ENCODE measurements at places on chromosomes 16 and 17.
A peak's percentile ranks its signal among the peaks of the same experiment; 100 is the strongest.

GRCh38 chr17:68291836-68292688 lies 767 bp downstream of the ARSG start:
- peak; percentile 84 for DNase-seq

- peak; percentile 45 for DNase-seq
These were observed 58.7 kb upstream of the DLX4 start for GRCh38 chr17:49910094-49910857.

DNA sequence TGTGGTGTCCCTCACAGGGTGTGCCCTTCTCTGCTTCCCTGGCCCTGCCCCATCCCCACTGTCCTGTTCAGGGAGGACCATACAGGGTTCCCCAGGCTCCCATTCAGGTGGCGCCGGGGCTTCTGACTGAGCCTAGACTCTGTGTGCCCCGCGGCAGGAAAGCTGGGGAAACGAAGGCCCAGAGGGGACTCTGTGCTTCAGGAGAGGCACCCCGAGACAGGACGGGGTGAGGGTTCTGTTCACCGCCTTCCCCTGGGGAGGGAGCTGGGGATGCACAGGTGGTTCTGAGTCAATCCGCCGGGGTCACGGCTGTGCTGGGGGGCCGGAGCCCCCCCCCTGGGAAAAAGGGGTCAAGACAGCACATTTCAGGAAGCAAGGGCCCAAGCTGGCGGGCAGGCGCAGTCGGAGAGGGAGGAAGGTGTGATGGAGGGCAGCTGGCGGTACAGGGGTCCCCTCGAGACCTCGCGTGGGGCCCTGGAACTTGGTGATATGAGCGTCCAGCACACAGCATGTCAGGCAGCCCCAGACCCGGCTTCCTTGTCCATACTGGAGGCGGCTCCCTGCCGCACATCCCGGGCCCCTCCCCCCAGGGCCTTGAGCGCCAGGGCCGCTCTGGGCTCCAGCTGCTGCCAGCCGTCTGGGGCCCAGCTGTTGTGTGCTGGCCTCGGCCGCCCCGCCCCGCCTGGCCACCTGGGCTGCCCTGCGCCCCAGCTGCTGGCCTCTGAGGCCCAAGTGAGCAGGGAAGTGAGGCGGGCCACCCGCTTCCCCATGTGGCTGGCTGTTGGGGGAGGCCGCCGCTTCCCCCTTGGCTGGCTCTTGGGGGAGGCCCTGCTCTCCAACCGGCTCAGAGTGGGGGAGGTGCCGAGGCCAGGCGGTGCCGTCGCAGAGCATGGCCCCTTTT lies 5.6 kb upstream of the NOTUM start:
- no peak for DNase-seq

DNA sequence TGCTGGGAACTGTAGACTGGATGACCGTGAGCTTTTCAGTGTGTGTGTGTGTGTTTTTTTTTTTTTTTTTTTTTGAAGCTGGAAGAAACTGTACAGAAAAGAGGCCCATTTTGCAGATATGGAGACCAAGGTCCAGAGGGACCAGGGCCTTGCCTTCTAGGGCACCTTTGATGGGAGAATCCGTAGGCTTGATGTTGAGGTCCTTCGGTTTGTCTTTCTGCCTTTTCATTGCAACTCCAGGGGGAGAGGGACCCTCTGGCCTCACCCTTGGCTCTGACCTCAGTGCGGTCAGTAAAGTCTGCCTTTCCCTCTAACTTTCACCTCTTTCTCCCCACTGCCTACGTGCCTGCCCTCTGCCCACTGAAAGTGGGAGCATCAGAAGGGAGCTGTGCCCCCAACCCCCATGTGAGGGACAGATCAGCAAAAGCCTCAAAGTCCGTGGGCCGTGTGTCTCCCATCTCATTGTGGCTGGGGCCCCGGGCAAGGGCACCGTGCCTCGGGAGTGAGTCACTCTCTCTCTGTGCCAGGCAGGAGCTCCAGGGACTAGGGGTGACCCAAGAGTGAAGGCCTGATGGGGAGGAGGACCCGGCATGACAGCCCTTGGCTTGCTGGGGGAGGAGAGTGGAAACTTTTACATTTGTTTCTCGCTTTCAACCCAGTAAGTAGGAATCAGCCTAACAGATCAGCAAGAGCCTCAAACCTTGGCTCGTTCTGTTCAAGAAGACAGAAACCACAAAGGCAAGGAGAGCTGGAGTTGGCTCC lies 123.6 kb downstream of the CMIP start:
- peak; percentile 83 for DNase-seq

- no peak for DNase-seq
These were observed 7.8 kb downstream of the GALK1 start for GRCh38 chr17:75757086-75757681.

DNA sequence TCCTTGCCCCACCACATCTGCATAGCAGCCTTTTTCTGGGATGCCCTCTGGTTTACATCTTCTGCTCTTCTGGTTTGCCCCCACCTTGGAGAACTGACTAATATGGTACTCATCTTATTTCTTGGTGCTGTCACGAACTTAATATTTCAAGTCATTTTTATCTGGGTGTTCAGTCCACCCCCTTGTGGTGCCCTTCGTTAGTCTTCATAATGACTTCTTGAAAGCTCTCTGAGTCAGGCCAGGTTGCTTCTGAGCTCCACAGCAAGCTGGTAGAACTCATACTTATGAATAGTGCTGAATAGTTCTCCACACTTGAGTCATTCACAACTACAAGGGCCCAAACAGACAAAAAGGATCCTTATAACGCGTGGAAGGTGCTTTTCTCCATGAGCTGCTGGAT lies 35.8 kb upstream of the TEKT3 start:
- DNase-seq: no peak

GRCh38 chr16:51359141-51359955 lies 208.3 kb upstream of the SALL1 start:
- no peak for DNase-seq

GRCh38 chr17:53321651-53322050 lies 501.1 kb upstream of the KIF2B start:
- no peak for DNase-seq

GRCh38 chr17:8103549-8103948 lies 14.8 kb downstream of the ALOXE3 start:
- no peak for DNase-seq

DNA sequence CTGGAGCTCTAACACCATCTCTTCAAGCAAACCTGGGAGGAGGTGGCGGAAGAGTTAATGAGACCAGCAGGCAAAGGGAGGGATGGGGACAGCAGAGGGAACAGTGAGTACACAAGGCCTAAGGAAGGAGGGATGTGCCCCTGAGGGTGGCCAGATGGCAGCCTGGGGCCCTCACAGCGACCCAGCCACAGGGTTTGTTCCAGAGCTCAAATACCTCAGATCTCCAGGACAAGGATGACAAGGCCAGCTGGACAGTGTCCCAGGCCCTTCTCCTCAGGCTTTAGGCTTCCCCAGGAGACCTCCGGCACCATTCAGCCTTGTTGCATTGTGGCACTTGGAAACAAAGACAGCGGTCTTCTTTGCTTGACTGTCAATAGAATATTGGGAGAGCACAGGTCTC lies 14.9 kb downstream of the CDIP1 start:
- no peak for DNase-seq

- DNase-seq: no peak
These were observed 51.7 kb downstream of the GAN start for GRCh38 chr16:81366316-81366932.

GRCh38 chr17:1959871-1960544 lies 65.1 kb downstream of the RTN4RL1 start:
- no peak for DNase-seq

DNA sequence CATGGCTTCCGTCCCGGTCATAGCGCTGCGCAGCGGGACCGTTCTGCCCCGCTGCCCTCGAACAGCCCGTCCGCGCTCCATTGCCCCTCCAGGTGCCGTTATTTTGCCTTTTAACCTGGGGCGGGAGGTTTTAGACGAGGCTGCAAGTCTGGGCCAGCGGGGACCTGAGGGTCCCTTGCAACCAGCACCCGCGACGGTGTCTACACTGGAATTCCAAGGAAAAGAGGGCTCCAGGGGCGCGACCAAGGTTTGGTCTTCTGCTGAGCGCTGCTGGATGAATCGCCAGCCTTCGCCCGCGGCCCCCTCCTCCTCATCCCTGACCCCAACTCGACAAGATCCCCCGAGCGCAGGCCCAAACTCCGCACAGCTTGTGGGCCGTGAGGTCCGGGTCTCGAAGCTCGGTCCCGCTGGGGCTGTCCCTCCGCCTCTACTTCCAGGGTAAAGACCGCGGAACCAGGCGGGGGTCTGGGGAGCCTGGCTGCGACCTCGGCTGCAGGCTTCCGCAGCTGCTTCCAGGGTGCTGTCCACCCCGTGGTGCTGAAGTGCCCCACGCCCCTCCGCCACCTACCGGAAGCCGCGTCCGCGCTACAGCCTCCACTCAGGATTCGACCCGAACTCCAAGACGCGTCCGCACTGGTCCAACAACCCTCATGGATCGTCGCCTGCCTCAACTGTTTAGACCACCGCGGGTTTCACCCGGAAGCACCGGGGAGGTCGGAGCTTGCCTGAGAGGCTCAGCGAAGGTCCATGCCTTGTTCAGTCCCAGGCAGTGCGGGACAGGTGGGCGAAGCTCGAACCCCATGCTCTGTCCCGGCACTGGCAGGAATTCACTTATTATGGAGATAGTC lies 10.1 kb upstream of the CA4 start:
- peak; percentile 67 for DNase-seq

GRCh38 chr16:50288920-50289319 lies 22.6 kb downstream of the ADCY7 start:
- DNase-seq: no peak

GRCh38 chr16:28572696-28573510 lies 19.2 kb downstream of the SGF29 start:
- no peak for DNase-seq

GRCh38 chr17:8693328-8693727 lies 51.3 kb downstream of the CCDC42 start:
- DNase-seq: no peak

GRCh38 chr17:28756049-28756804 lies 12.4 kb downstream of the TRAF4 start:
- no peak for DNase-seq

GRCh38 chr16:54792811-54793210 lies 137.9 kb upstream of the IRX5 start:
- no peak for DNase-seq

- peak; percentile 65 for DNase-seq
These were observed 64.8 kb upstream of the AMZ2 start for GRCh38 chr17:68182940-68183551.

DNA sequence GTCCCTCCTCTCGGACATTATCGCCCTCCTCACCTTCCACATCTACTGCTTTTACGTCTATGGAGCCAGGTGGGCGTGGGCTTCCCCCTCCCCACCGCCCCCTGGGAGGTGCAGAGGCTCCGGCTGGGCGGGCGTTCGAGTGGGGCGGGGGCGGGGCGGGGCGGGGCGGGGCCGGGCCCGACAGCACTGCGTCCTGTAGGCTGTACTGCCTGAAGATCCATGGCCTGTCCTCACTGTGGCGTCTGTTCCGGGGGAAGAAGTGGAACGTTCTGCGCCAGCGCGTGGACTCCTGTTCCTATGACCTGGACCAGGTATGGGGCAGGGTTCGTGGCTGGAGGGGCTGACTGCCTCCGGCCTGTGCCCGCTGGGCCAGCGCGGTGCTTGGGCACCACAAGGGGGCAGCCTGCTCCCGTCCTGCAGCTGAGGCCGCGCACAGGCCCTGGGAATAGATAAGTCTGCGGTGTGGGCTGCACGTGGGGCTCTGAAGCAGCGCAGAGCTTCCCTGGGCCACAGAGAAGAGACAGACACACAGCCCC lies 9.2 kb downstream of the PIGQ start:
- DNase-seq: peak; percentile 74

GRCh38 chr16:27355610-27356009 lies 41.8 kb downstream of the IL4R start:
- peak; percentile 73 for DNase-seq

- no peak for DNase-seq
These were observed 221.1 kb downstream of the FTO start for GRCh38 chr16:53925107-53925410.

DNA sequence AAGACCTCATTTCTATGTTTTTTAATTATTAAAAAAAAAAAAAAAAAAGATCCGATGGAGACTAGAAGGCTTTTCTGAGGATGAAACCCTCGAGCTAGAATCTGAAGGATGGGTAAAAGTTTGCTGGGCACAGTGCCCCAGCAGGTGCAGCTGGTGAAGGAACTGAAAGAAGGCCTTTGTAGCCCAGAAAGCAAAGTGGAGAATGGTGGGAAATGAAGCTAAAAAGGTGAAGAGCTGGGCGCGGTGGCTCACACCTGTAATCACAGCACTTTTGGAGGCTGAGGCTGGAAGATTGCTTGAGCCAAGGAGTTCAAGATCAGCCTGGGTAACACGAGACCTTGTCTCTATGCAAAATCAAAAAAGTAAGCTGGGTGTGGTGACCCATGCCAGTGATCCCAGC lies 50.3 kb upstream of the SEC14L1 start:
- no peak for DNase-seq

- no peak for DNase-seq
These were observed 16.6 kb upstream of the ATP6V0C start for GRCh38 chr16:2497116-2497630.

GRCh38 chr16:65121870-65122723 lies at the start of gene CDH11:
TSS of gene CDH11 (minus strand) at chr16:65122063. CDS start at chr16:65004869, 117,194 bp downstream.
- DNase-seq: no peak

DNA sequence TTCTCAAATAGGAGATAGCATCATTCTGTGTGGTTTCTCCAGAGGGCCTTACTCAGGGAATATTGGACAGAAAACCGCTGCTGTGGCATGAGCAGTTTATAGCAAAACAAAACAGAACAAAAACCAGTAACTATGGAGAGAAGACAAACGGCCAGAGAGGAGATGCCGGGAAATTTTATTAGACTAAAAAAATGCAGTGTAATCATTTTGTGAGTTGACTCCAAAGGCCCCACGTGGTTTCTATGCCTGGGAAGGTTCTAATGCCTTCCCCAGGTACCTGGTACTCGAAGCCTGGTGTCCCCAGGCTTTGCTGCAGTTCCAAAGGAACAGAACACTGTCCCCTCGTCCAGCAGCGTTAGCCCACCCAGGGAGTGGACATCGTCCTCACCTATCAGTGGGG lies 12.9 kb upstream of the CACNG5 start:
- DNase-seq: no peak
